ENCODE measurements at places on chromosomes 6 and 20.

DNA sequence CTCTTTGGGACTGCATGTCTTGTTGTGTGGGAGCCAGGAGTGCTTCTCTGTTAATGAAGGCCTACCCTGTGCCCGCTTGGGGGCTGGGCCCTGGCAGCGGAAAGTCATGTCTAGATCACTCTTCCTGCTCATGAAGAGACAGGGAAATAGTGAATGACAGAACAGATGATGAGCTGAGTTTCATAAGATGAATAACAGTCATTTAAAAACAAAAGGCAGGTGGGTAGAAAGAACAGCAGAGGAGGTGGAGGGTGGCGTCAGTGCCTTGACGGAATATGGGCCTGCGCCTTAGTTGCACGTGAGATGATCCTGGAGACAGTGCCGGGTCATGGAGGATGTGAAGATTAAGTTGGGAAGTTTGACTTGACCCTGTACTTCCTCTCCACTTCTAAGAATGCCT lies 85.5 kb downstream of the ARID1B start:
- DNase-seq, result no peak

GRCh38 chr6:55676736-55677135 lies 97.7 kb upstream of the HMGCLL1 start:
- DNase-seq, result no peak

- DNase-seq, result no peak
Observed at GRCh38 chr20:17646961-17647301, 35.1 kb downstream of the RRBP1 start.

- DNase-seq, result peak; percentile 93
Observed at GRCh38 chr20:19775353-19776253, 17.5 kb downstream of the RIN2 start.

- DNase-seq, result no peak
Observed at GRCh38 chr6:73516514-73517489, 4.0 kb downstream of the EEF1A1 start.

Measured in PC-3 (cell line).